Amniotic epithelial cell (primary cell): ENCODE measurements at places on chromosomes 13 and 19.

DNA sequence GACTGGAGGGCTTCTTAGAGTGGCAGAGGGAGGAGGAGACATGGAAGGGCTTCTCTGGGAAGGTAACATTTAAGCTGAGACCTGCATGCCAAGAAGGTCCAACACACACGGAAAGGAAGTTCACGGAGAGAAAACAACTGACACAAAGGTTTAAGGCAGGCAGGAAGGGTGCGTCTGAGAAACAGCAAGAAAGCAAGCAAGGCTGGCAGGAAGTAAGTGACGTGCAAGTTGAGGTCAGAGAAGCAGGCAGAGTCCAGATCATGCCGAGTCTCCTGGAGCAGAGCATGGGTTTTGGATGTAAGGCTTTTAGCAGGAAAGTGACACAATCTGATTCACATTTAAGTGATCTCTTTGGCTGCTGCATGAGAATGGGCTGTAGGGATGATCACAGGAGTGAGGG is 60.5 kb downstream of the ATP7B start:
- no peak for DNase-seq

DNA sequence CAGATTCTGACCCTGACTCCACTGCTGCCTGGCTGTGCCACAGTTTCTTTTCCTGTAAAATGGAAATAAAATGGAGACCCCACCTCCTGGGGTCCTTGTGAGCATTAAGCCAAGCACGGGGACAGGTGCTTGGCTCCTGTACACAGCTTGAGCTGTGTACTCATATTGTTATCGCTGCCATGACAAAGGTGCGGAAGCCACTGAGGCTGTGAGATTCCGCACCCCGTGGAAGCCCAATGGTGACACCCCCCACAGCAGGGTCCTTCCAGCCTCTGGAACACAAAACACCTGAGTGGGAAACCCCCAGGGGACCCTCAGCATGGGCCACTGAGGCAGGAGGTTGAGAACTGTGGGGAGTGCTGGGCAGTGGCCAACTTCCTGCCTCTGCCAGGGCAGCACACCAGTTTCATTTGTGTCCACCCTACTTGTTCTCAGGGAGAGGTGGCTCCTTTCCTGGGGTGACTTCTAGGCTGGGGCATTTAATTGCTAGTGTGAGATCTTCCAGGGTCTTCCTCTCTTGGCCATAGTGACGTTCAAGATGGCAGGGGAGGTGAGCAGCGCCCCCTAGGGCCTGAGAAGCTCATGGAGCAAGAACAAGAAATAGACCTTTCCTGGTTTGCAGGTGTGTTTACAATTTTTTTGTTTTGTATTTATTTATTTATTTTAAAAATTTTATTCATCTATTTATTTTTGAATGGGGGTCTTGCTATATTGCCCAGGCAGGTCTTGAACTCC is 5.4 kb upstream of the JSRP1 start:
- no peak for DNase-seq

DNA sequence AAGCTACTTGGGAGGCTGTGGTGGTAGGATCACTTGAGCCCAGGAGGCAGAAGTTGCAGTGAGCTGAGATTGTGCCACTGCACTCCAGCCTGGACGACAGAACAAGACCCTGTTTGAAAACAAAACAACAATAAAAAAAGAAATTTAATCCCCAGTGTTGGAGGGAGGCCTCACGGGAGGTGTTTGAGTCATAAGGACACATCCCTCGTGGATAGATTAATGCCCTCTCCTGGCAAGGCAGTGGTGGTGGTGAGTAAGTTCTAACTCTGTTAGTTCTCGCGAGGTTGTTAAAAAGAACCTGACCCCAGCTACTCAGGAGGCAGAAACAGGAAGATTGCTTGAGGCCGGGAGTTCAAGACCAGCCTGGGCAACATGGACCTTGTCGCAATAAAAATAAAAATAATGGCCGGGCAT is 27.6 kb upstream of the SIN3B start:
- DNase-seq, result peak; percentile 83

DNA sequence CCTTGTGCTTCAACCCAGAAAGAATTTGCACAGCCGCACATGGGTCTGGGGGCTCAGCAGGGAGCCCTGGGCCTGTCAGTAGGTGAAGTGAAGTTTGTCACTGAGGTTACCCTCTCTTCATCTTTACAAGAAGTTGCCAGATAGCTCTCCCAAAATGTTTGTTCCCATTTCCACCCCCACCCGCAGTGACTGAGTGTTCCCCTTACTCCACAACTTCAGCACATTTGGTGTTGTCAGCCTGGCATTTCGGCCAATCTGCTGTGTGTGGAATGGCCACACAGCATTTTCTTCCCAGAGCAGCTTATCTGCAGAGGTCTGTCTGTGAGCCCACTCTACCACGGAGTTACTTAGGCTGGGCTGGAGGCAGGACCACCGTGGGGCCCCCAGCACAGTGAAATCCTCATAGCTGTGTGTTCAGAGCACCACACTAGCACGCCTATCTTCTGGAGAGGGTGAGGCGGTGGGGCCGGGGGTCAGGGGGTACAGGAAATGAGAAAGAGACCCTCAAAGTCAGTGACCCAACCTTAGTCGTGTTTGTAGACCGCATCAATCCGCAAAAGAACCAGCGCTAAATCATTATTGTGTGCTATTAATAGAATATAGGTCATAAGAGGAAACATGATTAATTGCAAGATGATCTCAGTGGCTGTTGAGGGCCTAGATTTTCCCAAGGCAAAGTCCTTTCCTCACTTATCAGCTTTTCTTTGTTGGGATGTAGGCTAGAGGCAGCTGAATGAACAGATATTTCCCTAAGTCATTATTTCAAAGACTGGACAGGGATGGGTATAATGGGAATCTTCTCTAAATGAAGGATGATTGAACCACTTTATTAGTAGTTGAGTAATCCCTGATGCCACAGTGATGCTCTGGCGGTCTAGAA is 116.0 kb downstream of the SIPA1L3 start:
- DNase-seq, result peak; percentile 55

DNA sequence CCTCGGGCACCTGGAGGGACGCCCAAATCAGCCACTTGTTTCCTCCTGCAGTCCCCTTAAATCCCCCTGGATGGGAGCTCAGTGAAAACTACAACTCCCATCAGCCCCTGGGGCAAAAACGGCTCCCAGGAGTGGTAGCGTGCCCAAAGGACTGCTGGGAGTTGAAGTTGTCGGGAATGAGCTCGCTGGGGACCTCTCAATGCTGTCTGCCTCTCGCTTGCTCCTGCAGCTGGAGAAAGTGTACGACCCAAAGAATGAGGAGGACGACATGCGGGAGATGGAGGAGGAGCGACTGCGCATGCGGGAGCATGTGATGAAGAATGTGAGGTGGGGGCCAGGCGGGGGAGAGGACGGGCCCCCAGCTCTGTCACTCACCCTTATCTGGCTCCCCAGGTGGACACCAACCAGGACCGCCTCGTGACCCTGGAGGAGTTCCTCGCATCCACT is 14.7 kb upstream of the DHDH start:
- peak; percentile 20 for DNase-seq

DNA sequence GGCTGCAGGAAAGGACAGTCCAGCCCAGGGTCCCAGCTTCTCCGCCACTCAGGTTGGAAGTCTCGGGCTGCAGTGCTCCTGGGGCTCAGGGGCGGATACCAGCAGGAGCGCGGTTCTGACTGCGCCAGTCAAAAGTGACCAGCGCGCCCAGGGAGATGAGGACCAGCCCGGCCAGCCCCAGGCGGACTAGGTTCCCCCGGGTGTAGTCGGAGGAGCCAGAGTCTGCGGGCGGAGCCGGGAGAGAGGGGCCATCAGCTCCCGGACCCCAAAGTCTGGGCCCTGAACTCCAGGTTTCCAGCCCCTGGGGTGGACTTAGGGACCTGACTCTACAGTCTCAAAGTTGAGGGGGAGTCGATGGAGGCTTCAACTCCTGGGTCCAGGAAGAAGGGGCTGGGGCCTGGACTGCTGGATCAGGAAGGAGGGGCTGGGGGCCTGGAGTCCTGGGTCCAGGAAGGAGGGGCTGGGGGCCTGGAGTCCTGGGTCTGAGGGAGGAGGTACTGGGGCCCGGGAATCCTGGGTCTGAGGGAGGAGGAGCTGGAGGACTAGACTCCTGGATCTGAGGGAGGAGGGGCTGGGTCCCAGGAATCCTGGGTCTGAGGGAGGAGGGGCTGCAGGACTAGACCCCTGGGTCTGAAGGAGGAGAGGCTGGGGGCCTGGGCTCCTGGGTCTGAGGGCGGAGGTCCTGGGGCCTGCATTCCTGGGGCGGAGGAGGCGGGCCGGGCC is 5.3 kb downstream of the OSCAR start:
- DNase-seq, result no peak

- peak; percentile 23 for DNase-seq
Observed at GRCh38 chr19:10112895-10113591, 1.6 kb downstream of the P2RY11 start.

DNA sequence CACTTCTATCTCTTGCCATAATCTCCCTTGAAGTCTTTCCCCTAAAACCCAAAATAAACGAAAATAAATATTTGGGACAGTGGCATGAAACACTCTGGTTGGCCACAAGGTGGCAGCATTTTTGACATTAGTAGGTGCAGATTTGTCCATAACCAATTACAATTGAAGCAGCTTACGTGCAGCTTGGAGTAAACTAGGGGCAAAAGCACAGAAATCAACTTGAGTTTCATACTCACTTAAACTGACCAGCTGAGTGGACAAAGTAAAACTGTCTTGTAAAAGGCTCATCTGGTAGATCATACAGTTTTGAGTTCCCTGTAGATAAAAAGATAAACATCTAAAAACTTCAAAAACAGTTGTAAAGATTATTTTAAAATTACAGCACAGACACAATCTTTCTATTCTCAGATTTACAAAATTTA is 18.8 kb downstream of the PDCD5 start:
- peak; percentile 63 for DNase-seq

DNA sequence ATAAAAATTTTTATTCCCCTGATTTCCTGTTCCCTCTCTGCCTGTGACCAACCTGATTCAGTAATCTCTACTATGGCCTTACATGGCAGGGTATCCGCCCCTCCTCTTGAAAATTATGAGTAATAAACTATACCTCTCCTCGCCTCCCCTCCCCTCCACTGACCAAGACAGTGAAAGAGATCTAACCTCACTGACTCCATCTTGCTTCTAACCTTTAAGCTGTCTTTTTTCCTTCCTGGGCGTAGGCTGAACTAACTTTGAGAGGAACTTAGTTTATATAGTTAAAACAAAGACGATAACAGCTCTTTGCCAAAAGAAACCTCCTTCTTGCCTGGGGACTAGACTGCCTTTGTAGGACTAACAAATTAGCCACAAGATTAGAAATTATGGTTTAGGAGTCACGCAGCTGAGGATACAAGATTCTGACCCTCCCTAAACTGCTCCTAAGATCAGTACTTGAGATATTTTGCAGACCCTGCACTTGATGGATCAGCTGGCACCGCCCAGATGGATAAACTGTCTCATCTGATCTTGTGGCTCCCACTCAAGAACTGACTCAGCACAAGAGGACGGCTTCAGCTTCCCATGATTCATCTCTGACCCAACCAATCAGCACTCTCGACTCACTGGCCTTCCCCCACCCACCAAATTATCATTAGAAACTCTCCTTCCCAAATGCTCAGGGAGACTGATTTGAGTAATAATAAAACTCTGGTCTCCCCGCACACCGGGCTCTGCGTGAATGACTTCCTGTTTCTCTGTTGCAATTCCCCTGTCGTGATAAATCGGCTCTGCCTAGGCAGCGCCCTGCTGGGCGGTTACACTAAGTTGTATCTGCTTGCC is 187.1 kb downstream of the TDRD3 start:
- DNase-seq, result peak; percentile 74

DNA sequence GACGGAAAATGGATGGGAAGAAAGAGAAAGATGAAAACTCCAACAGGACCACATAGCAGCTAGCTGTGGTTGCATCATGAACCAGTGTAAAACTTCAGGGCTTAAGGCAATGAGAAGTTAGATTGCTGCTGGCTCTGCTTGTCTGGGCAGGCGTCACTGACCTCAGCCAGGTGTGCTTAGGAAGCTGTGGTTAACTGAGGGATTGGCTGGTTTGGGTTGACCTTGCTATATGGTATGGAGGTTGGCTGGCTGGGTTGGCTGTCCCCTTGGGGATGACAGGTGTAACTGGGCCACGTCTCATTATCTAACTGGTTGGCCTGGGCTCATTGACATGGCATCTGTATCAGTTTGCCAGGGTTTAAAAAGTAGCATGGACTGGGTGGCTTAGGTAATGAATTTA is 40.9 kb downstream of the NLRP4 start:
- no peak for DNase-seq

GRCh38 chr13:35771898-35772297 is 295.4 kb upstream of the MAB21L1 start:
- DNase-seq, result peak; percentile 79

DNA sequence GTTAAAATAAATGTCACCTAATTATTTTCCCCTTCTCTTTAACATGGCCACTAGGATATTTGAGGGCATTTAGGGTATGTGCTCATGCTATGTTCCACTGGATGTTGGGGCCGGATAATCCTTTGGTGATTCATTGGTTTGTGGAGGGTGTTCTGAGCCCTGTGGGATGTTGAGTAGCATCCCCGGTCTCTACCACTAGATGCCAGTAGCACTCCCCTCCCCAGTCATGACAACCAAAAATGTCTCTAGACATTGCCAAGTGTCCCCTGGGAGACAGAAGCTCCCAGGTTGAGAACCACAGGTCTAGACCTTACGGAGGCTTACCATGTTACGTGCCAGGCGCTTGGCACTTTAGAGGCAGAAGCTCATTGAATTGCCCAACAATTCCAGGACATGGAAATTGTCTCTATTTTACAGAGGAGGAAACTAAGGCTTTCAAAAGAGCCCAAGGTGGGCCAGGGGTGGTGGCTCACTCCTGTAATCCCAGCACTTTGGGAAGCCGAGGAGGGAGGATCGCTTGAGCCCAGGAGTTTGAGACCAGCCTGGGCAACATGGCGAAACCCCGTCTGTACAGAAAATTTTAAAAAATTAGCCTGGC is 14.1 kb downstream of the SHANK1 start:
- peak; percentile 55 for DNase-seq

DNA sequence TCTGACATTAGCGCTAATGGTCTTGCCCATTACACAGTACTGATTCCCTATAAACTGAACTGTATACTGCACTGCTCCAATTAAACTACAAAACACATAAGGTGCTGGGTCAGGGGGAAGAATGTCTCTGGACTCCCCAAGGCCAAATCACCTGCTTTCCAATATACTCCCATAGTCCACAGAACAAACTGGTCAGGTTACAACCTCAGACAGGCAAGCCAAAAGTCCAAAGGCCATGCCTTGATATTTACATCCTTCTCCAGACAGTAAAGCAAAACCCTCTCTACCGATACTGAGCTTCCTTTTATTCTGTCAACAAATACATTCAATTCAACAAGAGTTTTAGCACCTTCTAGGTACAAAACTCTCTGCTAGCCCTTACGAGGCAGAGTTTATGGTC is 8.9 kb downstream of the ZNF541 start:
- no peak for DNase-seq

GRCh38 chr19:46393456-46394401 is 19.6 kb downstream of the CCDC8 start:
- no peak for DNase-seq

- DNase-seq, result peak; percentile 66
Observed at GRCh38 chr19:48415395-48415794, 21.9 kb downstream of the GRIN2D start.

GRCh38 chr13:48562296-48563066 is 29.6 kb upstream of the RCBTB2 start:
- peak; percentile 14 for DNase-seq
